Stimulated activated naive CD8-positive, alpha-beta T cell treated with anti-CD3 and anti-CD28 coated beads, Interleukin-15, amount 100 ng/mL, for 72 hours (primary cell): ENCODE measurements at places on chromosomes 1 and 21.
A peak's percentile ranks its signal among the peaks of the same experiment; 100 is the strongest.

DNA sequence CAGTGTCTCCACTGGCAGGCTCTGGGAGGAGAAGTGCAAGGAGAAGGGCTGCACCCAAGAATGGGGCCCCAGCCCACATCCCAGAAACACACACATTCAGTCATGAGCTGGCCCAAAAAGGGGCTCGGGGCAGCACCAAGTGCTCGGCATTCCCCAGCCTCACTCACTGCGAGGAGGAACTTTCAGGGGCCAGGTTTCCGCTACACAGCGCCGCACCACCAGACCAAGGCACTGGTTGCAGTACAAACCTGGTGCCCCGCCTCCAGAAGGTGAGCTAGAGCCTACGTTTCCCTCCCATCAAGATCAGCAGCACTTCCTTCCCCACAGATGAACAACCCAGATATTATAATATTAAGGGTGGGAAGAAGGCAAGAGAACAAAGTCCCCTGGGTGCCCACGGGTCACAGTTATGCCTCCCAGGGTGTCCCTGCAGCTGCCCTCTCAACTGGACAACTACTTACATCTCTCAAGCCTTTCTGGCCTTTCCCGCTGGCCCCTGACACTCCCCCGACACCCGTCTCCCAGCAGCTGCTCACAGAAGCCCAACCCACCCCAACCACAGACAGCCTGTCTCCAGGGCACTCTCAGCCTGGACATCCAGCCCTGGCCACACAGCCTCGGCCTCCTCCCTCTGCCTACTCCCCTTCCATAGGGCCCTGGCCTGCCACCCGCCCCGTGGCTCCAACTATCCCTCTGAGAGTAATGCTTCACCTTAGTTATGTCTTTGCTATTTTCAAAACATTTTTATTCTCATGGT lies 3.8 kb downstream of the PBXIP1 start:
- no peak for DNase-seq

DNA sequence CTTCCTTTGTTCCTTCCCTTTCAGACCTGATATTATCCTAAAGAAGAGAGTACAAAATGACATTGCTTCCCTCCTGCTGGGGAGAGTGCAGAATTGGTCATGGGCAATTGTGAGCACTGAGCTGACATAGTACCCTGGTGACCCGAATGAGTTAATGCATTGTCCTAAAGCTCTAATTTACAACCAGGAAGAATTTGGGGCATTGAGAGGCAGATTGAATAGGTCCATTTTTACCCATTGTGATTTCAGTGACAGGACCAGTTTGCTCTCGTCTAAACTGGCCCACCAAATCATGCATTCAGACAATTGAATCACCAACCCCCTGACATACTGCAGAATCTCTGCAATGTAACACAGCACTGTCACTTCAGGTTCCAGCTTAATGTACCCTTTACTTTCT lies 497.4 kb downstream of the DPYD start:
- no peak for DNase-seq

DNA sequence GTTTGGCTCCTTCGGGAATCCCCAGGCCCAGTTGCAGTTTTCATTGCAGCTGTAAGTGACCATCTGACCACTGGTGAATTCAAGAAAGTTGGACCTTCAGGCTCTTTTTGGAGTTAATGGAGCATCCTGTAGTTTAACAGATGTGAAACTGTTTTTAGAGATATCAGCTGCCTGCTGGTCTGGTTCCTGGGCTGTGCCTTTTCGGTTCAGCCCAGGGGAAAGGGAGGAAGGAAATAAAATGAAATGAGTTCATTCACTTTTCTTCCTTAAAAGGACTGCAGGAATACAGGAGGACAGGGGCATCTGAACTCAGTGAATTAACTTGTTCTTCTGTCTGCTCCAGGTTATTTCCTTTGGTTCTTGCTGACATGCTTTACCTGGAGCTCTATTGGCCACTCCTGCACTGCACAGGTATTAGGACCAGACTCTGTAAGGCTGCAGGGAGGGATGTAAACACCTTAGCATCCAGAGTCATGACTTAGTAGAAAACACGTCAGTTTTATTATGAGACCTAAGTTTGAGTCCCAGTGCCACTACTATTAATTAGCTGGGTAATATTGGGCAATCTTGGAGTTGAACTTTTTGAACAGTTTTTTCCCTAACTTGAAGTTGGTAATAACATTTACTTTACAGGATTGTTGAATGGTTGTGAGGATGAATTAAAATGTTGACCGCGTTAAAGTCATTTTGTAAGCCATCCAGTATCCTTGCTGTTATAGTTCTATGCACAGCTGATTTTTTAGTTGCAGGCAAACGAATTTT lies 83.6 kb downstream of the LRRC8D start:
- DNase-seq, result no peak

DNA sequence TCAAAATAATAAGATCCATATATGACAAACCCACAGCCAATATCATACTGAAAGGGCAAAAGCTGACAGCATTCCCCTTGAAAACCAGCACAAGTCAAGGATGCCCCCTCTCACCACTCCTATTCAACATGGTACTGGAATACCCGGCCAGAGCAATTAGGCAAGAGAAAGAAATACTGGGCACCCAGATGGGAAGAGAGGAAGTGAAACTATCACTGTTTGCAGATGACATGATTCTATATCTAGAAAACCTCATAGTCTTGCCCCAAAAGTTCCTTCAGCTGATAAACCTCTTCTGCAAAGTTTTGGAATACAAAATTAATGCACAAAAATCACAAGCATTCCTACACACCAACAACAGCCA lies 442.7 kb downstream of the PTBP2 start:
- no peak for DNase-seq

DNA sequence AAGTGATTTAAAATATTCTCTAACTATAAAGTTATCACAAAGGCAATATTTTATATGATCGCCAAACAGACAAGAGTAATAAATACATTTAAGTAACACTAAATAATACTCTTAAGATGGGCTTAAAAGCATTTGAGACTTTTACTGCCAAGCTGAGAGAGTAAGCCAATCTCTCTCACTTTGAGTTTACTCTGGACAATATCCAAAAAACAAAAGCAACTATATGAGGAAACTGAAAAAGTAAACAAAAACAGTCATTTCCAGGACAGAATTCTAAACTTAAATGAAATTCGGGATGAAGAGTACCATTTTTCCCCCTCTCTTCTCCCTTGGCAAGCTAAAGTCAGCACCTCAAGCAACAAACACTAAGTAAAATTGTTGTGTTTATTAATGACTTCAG lies 173.2 kb downstream of the COP1 start:
- no peak for DNase-seq

DNA sequence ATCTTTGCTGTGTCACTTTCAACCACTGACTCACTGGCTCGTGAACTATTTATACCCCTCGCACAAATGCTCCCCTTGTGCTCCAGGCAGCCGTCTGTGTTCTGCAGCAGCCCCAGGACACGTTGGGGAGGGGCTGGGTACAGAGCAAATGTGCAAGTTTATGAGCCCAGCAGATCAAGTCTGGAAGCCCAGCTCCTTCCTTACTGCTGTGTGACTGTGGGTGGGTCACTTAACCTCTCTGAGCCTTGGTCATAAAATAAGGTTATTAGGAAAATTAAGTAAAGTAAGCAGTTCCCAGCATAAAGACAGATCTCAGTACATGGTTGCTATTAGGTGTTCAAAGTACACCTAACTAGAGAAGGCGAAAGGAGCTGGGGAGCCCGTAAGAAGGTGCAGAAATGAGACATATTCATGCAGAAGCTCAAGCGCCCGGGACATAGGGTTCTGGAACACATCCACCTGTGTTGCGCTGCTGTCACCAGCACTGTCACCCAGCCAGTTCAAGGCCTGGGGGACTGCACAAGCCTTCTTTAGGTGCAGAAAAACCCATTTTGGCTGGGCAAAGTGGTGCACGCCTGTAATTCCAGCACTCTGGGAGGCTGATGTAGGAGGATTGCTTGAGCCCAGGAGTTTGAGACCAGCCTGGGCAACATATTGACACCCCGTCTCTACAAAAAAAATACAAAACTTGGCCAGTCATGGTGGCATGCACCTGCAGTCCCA lies 13.8 kb downstream of the EFHD2 start:
- DNase-seq, result no peak

DNA sequence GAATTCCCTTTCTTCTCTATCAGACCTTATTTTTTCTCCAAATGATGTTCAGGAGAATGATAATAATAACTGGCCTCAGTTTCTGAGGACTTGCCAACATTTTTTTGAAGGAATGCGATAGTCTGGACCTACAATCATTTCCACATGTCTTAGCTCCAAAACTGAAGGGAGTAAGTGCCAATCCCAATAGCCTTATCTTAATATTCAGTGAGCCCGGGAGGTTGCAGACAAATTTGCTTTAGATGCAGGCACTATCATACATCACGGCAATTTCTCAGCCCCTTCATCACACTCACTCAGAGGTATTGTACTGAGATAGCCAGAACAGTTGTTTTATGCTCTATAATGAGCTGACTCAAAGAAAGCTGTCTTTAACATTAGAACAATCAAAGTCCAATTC lies 796.9 kb downstream of the ADGRL2 start:
- no peak for DNase-seq

DNA sequence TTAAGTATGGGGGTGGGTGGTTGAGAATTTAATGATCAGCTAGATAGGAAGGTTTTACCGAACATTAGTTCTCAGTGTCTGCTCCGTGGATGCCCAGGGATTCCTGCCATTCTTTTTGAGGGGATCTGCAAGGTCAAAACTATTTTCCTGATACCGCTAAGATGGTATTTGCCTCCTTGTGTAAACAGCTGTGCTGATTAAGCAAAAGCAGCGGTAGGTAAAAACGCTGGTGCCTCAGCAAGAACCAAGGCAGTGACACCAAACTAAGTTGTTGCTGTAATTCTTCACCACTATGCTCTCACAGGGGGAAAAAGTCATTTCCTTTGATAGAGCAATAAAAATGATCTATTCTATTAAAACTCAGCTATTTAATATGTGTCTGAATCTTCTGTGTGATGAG lies 229.0 kb downstream of the FMN2 start:
- no peak for DNase-seq

- no peak for DNase-seq
Observed at GRCh38 chr21:32328595-32328994, 29.9 kb downstream of the MRAP start.

GRCh38 chr1:57623791-57624538 lies 200.1 kb upstream of the DAB1 start:
- no peak for DNase-seq

DNA sequence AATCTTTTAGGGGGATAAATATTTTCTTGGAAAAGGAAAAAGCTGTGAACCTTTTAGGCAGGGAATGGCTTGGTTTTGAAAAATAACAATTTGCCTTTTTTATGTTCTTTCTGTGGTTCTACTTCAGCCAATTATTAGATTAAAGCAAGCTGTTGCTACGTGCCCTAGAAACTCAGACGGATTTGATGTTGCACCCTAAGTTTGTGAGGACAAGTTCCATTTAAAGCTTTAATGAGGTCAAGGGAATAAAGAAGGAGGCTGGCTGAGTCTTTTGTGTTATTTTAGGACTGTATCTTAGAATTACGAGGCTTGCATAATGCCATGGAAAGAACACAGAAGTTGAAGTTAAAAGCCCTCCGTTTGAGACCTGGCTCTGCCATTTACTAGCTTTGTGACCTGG lies 216.9 kb downstream of the NUF2 start:
- no peak for DNase-seq

DNA sequence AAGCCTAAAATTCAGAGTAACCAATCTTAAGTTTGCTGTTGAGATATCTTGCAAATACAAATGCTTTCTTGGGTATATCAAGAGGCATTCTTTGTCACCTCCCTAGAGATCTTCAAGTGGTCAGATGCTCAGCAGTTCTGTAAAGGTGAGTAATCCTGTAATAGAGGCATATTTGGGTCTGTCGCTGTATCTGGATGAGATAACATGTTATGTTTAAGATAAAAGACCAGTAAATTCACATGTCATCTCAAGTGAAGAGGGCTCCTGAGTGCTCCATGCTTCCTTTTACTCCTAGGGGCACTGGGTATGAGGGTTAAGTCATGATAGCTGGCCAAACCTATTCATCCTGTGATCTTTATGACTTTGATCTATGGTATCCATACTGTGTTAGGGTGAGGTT lies 7.5 kb downstream of the CR2 start:
- no peak for DNase-seq

- no peak for DNase-seq
Observed at GRCh38 chr1:16998589-16998988, 13.1 kb downstream of the ATP13A2 start.

DNA sequence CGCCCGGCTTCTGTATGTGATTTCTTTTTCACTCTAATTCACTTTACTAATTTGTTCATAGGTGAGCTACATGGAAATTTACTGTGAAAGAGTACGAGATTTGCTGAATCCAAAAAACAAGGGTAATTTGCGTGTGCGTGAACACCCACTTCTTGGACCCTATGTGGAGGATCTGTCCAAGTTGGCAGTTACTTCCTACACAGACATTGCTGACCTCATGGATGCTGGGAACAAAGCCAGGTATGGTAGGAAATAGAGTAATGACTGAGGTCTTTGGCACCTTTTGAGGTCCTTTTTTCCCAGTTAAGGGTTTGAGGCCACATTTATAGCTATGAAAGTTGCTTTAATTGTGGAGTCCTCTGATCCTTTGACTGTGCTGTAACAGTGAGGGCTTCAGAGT lies 56.9 kb downstream of the KIF1B start:
- DNase-seq, result no peak

GRCh38 chr1:156429313-156430060 lies 60.5 kb downstream of the RHBG start:
- DNase-seq, result no peak

- DNase-seq, result peak; percentile 57
Observed at GRCh38 chr1:155078469-155079209, at the start of gene EFNA3. TSS of gene EFNA3 (plus strand) at chr1:155078837. CDS start at chr1:155078942, 105 bp downstream.

DNA sequence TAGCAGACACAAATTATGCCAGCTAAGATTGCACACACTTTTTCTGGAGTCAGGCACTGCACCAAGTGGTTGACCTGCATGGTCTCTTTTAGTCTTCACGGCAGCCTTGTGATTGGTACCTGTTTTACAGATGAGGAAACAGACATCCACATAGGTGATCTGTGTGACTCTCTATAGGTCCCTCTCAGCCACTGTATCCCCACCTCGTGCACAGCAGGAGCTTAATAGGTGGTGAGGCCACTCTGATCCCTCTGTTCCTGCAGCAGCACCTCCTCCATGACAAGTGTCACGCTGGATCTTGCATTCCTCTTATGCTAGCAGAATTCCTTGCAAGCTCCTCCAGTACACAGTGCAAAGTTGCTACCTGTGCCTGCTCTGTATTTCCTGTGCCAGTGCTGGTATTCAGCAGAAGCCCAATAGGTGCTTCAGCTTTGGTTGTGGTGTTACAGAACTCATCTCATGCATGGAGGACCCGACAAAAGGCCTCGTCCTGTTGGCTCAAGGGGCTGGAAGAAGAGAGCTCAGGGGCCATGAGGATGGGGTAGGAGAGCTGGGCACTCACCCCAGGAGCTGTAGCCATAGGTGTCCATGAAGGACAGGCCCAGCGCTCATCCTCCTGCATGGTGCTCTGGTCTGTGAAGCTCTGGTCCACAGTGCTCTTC lies 546.7 kb downstream of the PTPRU start:
- no peak for DNase-seq

DNA sequence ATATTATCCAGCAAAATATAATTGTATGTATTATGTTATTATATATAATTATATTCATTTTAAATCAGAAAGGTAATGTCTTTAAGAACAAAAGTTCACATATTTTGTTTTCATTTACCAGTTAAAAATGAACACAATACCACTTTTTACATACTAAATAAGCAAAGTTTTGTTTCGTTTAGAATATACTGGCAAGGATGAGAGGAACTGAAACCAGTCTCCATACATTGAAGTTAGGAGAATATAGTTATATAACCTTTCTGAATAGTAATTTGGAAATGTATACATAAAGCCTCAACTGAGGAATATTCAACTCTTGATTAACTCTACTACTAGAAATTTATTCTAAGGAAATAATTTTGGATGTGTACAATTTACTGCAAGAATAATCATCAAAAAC lies 110.5 kb downstream of the ZNF644 start:
- DNase-seq, result no peak
